ENCODE measurements at places on chromosomes 16 and 17. TPM values are rescaled to one million over a fixed set of nuclear protein-coding genes. Genes with fewer than 3 reads are reported as not detected.

Gene BEAN1
- total RNA-seq: not detected

DNA sequence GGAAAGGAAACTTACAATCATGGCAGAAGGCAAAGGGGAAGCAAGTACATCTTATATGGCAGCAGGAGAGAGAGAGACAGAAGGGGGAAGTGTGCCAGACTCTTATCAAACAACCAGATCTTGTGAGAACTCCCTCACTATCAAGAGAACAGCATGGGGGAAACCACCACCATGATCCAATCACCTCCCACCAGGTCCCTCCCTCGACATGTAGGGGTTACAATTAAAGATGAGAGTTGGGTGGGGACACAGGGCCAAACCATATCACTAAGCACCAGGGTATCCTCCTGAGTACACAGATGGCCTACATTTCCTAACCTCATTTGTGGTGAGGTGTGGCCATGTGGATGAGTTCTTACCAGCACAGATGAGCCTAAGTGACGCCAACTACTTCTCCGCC lies 348.6 kb upstream of the ZFHX3 start:
- DNase-seq: no peak

DNA sequence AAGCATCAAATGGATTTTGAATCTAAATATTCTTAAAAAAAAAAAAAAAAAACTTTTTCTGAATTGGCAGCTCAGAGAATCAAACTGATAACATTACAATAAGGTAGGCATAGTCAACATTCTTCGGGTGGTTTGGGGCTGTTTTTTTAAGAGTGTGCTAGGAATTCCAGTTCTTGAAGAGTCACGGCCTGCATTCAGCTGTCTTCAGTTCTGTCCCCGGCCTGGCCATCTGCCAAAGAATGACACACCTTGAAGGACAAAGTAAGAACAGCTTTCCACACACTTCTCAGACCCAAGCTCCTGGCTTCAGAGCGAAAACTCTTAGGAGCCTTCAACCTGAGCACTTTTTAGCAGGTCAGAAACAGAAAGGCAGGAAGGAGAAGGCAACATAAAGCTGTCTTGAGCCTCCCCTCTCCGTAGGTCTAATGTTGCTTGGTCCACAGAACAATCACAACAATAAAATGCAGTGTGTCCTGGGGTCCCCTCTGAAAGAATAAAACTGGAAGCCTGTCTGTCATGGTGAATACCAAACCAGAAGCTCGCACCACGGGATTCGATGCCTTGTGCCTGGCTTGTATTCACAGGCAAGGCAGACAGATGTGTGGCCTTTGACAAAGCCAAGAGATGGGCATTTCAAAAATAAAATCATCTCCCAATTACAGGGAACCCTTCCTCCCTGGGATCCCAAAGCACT lies 524.4 kb upstream of the ZFHX3 start:
- DNase-seq: no peak

- no peak for DNase-seq
Measured at GRCh38 chr17:60087882-60088669, 9.4 kb upstream of the HEATR6 start.

DNA sequence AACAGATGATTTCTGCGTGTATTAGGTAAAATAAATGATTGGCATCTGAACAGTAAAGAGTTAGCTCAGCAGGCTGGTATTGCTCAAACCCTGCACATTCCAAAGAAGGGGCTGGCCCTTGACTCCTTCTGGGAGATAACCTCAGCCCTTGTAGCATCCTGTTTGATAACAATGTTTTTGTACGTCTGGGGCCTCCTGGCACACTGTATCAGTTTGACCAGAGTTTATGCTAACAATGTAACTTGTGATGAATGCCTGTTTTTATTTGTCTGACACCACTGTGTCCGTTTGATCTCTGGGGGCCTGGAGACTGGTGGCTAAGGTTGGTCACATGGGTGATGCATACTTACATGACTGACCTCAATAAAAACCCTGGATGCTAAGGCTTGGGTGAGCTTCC lies 43.8 kb upstream of the NDRG4 start:
- no peak for DNase-seq

Gene SIAH1
- 18.6 TPM for total RNA-seq

- DNase-seq: no peak
Measured at GRCh38 chr16:54062361-54063278, 224.0 kb downstream of the IRX3 start.

GRCh38 chr16:58346831-58347371 lies 45.4 kb upstream of the GINS3 start:
- no peak for DNase-seq

Gene APRT
- total RNA-seq: 168 TPM

DNA sequence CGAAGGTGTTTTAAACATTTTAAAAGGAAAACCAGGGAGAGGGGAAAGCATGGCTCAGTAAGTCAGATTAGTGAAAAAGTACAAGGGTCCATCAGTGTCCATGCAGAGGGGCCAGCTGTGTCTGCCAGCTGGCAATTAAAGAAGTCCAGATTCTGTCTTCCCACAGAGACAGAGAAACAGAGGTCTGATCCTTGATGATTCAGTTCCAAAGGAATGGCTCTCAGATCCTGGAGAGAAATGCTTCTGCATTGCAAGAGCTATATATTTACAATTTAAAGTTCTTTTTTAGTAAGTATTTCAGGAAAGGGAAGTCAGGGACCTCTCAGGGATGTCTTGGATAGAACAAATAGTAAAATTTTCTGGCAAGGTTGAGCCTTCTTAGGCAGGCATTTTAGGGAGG lies 56.2 kb downstream of the HSD17B2 start:
- no peak for DNase-seq

GRCh38 chr16:57386381-57386951 lies 14.2 kb downstream of the CX3CL1 start:
- DNase-seq: no peak

GRCh38 chr17:57953705-57954396 lies 1.4 kb downstream of the CUEDC1 start:
- no peak for DNase-seq

Gene TMIGD1
- total RNA-seq: not detected

DNA sequence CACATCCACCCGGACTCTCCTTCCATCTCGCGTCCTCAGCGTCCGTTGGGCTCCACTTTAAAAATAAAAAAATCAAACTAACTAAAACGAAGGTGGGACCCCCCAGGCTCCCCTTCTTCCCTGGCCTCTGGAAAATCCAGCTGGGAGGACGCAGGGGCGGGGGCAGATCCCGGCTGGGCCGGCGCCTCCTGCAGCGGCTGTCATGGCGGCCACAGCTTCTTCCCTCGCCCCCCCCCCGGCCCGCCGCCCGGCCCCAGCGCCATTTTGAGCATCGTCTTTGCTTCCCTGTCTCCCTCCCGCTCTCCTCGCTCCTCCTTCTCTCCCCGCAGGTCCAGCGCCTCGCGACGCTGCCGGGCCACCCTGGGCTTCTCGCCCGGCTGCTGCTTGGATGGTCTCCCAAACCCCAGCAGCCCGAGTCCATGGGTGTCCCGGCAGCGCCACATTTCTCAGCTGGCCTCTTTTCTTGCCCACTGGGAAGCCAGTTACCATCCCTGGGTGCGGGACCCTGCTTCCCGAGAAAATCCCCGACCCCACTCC lies 3.3 kb downstream of the HOXB2 start:
- no peak for DNase-seq

Gene MYADML2
- total RNA-seq: not detected

Gene OR1F1
- not detected for total RNA-seq

DNA sequence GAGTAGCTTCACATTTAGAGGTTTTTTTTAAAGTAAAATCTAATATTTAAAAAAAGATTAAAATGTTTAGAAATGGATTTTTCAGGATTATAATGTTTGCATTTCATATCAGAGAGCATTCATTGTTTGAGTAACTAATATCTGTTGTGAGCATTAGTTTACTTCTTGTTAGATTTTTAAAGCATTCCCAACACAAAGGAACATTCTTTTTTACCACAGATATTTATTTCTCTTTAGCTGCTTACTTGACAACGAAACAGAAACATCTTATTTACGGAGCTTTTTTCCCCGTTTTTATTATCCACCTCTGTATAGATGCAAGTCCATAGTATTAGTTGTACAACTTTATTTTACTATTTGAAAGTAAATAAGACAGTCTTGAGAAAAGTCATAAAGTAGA lies 53.0 kb downstream of the NFAT5 start:
- DNase-seq: no peak

DNA sequence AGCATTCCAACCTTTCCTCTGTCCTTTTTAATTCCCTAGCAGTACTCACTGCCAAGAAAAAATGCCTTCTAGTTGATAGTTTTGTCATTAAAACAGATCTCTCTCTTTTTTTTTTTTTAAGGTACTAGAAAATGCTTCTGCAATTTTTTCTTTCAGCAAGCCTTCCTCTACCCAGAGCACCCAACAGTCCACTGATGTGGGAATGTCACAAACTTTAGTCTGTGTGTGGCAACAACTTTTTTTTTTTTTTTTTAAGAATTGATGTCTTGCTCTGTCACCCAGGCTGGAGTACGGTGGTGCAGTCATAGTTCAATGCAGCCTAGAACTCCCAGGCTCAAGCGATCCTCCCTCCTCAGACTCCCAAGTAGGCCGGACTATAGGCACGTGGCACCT lies 34.7 kb downstream of the CDRT15 start:
- no peak for DNase-seq

DNA sequence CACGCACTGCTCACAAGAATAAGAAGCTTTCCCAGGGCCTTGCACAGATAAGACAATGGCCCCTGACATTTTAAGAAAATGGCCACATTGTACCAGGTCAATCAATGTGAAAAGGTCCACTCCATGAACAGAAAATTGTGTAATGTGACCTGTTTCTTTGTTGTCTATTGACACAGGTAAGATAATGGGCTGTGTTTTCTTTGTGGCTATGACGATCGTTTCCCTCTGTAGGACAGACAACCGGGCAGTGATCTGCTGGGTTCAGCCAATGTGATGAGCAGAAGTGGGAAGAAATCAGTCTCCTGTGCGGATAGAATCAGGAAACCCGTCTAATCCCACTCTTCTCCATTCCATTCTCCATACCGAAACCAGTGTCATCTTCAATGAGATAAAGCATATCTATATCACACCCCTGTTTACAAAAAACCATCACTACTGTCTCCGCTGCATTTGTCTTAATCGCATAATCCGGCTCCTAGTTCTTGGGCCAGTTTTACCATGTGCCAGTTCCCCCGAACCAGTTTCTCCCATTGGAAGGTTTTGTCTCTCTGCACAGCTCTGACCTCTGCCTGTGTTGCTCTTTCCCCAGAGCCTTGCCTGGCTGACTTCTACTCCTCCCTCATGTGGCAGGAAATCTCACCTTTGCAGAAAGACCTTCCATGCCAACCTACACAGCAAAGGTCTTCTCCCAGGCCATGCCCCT lies 66.9 kb upstream of the ATF7IP2 start:
- DNase-seq: no peak

Gene ANKS3
- total RNA-seq: 21.5 TPM

DNA sequence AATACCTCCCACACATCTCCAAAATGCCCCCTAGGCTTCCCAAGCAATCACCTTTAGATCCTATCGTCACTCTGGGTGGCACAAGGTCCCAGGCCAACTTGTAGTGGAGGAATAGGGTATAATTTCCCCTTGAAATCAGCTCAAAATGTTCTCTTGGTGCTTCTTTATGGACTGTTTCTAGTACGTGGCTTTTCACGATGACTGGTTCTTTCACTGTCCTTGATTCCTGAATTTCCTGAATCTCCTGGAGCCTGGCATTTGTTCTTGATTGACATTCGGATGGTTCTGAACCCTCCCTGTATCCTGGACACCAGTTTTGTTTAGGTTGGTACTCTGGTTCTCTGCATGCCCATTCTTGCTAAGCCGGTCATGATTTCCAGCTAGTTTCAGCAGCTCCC lies 6.9 kb upstream of the VPS53 start:
- DNase-seq: no peak

- DNase-seq: no peak
Measured at GRCh38 chr16:72202014-72202413, 30.1 kb upstream of the PMFBP1 start.

DNA sequence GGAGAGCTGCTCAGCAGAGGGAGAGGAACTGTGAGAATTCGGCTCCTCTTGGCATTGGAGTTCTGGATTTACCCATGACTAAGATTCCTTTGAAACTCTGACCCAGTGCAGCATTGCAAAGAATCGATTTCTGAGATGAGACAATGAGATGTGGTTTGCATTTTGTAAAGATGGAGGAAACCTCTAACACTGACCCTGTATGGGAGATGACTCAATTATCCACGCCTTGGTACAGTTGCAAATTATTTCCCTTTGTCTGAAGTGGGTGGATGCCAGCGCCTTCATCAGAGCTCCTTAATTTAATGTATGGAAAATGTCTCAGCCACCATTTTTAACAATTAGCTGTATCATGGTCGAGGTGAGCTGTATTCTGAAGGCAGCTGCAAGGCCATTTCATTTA lies 53.4 kb downstream of the NUP93 start:
- DNase-seq: no peak

DNA sequence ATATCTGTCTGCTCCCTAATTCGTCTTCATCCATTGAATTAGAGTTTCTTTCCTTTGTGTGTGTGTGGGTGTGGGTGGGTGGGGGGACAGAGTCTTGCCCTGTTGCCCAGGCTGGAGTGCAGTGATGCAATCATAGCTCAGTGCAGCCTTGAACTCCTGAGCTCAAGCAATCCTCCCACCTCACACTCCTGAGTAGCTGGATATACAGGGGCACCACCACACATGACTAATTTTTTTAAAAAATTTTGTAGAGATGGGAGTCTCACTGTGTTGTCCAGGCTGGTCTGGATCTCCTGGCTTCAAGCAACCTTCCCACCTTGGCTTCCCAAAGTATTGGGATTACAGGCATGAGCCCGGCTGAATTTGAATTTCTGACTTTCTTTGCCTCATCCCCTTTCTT lies 34.5 kb upstream of the MED13 start:
- DNase-seq: no peak

Gene NHLRC4
- 0.59 TPM for total RNA-seq

DNA sequence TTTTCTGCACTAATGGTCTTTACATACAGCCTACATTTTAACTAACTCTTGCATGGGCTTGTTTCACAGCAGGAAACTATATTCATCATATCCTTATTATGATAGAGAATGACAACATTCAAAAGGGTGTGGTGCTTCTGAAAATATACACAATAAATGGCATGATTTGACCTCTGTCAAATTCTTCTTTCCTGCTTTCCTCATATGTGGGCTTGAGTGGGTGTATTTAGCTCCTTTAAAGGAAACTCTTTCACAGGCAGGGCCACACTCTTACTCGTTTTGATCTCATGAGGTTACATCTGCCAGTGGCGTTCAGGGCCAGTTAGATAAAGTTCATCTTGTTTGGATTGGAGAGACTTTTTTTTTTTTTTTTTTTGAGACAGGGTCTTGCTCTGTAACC lies 6.1 kb downstream of the SLC35G3 start:
- DNase-seq: no peak

- DNase-seq: peak; percentile 100
Measured at GRCh38 chr17:2392252-2393173, 8.3 kb downstream of the MNT start.

DNA sequence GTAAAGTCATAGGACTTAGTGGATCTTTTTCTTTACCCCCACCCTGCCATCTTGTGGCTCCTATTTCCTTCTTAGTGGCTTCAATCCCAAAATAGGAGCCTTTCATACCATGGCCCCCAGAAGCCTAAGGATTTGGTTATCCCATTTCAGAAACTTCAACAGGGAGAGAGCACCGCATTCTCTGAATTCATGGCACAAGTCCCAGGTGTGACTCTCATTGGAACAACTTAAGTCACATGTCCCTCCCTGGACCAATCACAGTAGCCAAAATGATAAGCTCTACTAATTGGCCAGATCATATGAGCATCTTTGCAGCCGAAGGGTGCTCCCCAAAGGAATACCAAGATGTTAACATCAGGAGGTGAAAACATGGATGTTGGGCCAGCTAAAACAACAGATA lies 43.2 kb downstream of the AXIN2 start:
- no peak for DNase-seq

All from activated naive CD4-positive, alpha-beta T cell treated with anti-CD3 and anti-CD28 coated beads, Interleukin-2, amount 50 U/mL, for 72 hours (primary cell).